ENCODE measurements at places on chromosomes 4 and X. TPM values are rescaled to one million over a fixed set of nuclear protein-coding genes. Genes with fewer than 3 reads are reported as not detected.

- no peaks in the 10 kb centered on the region for H3K36me3 ChIP-seq
- no peak overlapping the region for H3K4me3 ChIP-seq
- no peaks in the 10 kb centered on the region for H3K27me3 ChIP-seq
- H3K4me1 ChIP-seq: no peaks in the 10 kb centered on the region
Measured at GRCh38 chrX:12984603-12985319, 9.9 kb downstream of the TMSB4X start.

DNA sequence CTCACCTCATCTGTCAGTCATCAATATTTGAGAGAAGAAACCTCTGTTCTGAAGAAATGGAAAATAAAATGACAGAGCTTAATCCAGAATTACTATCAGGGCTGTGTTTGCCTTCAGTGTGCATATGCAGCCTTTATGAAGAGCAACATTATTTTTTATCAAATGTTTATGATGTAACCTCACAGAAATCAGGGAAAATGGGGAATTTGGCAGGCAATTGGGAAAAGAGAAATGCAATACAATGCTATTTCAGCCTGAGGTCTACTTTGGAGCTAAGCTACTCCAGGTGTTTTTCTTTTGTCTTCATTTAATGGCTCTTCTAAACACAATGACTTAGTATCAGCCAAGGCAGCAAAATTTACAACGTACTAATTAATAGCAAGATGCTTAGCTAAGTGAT is 241.1 kb upstream of the TET2 start:
- no peaks in the 10 kb centered on the region for H3K4me1 ChIP-seq
- no peaks in the 10 kb centered on the region for H3K27me3 ChIP-seq
- no peak overlapping the region for H3K27ac ChIP-seq
- no peaks in the 10 kb centered on the region for H3K36me3 ChIP-seq
- H3K4me3 ChIP-seq: no peak overlapping the region
- DNase-seq: no peak

GRCh38 chrX:155215443-155216178 is 649 bp upstream of the VBP1 start:
- peak overlapping the region; percentile 82 for H3K4me3 ChIP-seq
- peak overlapping the region; percentile 89 for H3K27ac ChIP-seq
- no peaks in the 10 kb centered on the region for H3K27me3 ChIP-seq
- peaks cover 4% of the 10 kb centered on the region for H3K36me3 ChIP-seq
- H3K4me1 ChIP-seq: no peaks in the 10 kb centered on the region
- DNase-seq: peak; percentile 3

GRCh38 chrX:11351375-11352295 is 58.4 kb downstream of the AMELX start:
- H3K27me3 ChIP-seq: peaks cover 3% of the 10 kb centered on the region
- H3K4me1 ChIP-seq: no peaks in the 10 kb centered on the region
- no peaks in the 10 kb centered on the region for H3K36me3 ChIP-seq
- no peak for DNase-seq
- H3K27ac ChIP-seq: no peak overlapping the region

GRCh38 chr4:139763672-139764071 is 98.1 kb downstream of the MGST2 start:
- H3K36me3 ChIP-seq: no peaks in the 10 kb centered on the region
- H3K4me3 ChIP-seq: no peak overlapping the region
- no peak overlapping the region for H3K27ac ChIP-seq
- no peaks in the 10 kb centered on the region for H3K27me3 ChIP-seq
- H3K4me1 ChIP-seq: peaks cover 26% of the 10 kb centered on the region
- DNase-seq: peak; percentile 20

DNA sequence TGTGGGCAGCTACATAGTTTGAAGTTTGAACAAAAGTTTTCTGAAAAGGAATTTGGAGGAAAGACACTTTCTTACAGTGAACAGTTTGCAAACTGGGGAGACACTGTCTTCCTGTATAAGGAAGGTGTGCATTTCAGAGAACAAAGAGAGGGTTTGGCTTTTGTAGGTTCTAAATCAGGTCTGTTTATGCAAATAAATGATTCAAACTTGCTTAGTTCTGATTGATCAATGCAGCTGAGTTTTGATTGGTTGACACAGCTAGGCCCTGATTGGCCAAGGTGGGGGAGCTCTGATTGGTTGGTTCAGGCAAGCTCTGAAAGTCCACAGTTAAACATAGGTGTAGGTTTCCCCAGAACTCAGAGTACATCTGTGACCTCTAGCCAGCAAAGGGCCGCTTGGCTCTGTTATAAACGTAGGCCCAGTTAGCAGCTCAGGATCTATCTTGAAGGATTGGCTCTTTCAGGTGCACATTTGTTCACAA is 63.0 kb upstream of the ENPP6 start:
- no peak overlapping the region for H3K4me3 ChIP-seq
- no peak for DNase-seq
- H3K36me3 ChIP-seq: no peaks in the 10 kb centered on the region

- DNase-seq: no peak
- H3K36me3 ChIP-seq: no peaks in the 10 kb centered on the region
- no peak overlapping the region for H3K4me3 ChIP-seq
Measured at GRCh38 chr4:99436462-99436861, 1.3 kb upstream of the ADH7 start.

GRCh38 chr4:59387759-59388758 is 1812.1 kb upstream of the ADGRL3 start:
- no peaks in the 10 kb centered on the region for H3K36me3 ChIP-seq
- H3K4me3 ChIP-seq: no peak overlapping the region
- H3K27ac ChIP-seq: no peak overlapping the region
- H3K4me1 ChIP-seq: no peaks in the 10 kb centered on the region

GRCh38 chr4:70630162-70630561 is 1.6 kb downstream of the ENAM start:
- no peaks in the 10 kb centered on the region for H3K36me3 ChIP-seq
- DNase-seq: no peak
- no peak overlapping the region for H3K4me3 ChIP-seq
- H3K4me1 ChIP-seq: no peaks in the 10 kb centered on the region
- H3K27me3 ChIP-seq: no peaks in the 10 kb centered on the region

DNA sequence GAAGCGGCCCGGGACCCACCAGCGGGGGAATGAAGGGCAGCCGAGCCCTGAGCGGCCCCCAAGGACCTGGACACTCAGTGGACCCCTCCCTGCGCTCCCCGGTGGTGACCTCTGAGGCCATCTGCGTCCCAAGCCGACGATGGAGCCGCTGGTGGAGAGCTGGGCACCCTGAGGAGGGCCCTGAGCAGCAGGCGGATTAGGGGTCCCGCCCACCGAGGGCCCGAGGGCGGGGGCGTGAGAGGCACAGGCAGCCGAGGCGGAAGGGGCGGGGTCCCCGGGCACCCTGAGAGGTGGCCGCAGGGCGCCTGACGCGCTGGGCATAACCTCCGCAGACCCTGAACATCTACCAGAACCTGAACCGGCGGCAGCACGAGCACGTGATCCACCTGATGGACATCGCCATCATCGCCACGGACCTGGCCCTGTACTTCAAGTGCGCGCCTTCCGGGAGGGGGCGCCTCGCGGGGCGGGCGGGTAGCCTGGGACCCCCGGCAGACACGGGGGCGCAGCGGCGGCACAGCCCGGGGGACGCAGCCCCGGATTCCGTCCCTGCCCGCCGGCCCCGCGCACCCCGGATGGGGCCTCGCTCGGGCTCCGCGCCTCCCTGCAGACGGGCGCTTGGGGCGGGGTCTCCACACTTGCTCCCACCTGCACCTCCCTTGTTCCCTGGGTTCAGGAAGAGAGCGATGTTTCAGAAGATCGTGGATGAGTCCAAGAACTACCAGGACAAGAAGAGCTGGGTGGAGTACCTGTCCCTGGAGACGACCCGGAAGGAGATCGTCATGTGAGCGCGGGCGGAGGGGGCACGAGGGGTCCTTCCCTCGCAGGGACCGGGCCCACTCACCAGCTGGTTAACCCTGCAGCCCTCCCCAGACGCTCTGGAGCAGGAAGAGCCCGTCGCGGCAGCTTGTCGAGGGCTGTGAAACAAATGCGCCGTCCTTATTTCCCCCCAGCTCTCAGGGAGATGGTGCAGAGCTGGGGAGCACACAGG is 10.3 kb downstream of the ATP5ME start:
- no peaks in the 10 kb centered on the region for H3K27me3 ChIP-seq
- no peaks in the 10 kb centered on the region for H3K36me3 ChIP-seq
- DNase-seq: peak; percentile 87
- H3K27ac ChIP-seq: peak overlapping the region; percentile 79
- peak overlapping the region; percentile 77 for H3K4me3 ChIP-seq

DNA sequence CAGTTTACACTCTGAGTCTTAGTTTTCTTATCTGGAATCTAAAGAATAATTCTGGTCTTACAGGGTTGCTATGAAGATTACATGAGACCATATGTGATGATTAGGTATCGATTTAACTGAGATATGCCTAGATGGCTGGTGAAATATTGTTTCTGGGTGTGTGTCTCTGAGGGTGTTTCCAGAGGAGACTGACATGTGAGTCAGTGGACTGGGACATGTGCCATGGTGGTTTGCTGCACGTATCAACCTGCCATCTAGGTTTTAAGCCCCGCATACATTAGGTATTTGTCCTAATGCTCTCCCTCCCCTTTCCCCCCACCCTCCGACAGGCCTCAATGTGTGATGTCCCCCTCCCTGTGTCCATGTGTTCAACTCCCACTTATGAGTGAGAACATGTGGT is 186.0 kb upstream of the CXorf66 start:
- H3K27ac ChIP-seq: no peak overlapping the region
- no peak overlapping the region for H3K4me3 ChIP-seq

GRCh38 chr4:17323554-17324385 is 188.1 kb downstream of the QDPR start:
- peak overlapping the region; percentile 53 for H3K27ac ChIP-seq
- H3K36me3 ChIP-seq: no peaks in the 10 kb centered on the region
- peak; percentile 47 for DNase-seq
- H3K4me1 ChIP-seq: peaks cover 21% of the 10 kb centered on the region
- no peaks in the 10 kb centered on the region for H3K27me3 ChIP-seq

- H3K27me3 ChIP-seq: no peaks in the 10 kb centered on the region
- H3K36me3 ChIP-seq: no peaks in the 10 kb centered on the region
Measured at GRCh38 chrX:46328133-46328532, 217.1 kb downstream of the ZNF674 start.

DNA sequence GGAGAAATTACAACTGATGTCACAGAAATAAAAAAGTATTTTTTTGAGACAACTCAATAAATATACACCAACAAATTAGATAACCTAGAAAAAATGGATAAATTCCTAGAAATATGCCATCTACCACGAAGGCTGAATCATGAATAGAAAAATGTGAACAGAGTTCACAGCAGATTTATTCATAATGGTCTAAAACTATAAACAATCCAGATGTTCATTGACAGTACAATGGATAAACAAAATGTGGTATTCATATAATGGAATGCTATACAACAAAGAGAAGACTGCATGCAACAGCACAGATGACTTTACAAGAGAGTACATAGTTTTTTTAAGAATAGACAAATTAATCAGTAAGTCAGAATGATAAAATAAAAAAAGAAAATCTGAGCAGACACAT is 55.2 kb downstream of the CLOCK start:
- no peaks in the 10 kb centered on the region for H3K4me1 ChIP-seq
- H3K36me3 ChIP-seq: no peaks in the 10 kb centered on the region
- no peak for DNase-seq
- H3K4me3 ChIP-seq: no peak overlapping the region
- no peak overlapping the region for H3K27ac ChIP-seq

- DNase-seq: no peak
- no peak overlapping the region for H3K4me3 ChIP-seq
- H3K27ac ChIP-seq: no peak overlapping the region
- no peaks in the 10 kb centered on the region for H3K36me3 ChIP-seq
- H3K27me3 ChIP-seq: no peaks in the 10 kb centered on the region
Measured at GRCh38 chr4:25972984-25973745, 59.1 kb downstream of the SMIM20 start.

NWD2 gene
- total RNA-seq: not detected

HOPX gene
- not detected for total RNA-seq

KDR gene
- total RNA-seq: 0.47 TPM

MAGEA1 gene
- total RNA-seq: not detected

MTNR1A gene
- total RNA-seq: 1.2 TPM

OR13H1 gene
- total RNA-seq: not detected

HSFX3 gene
- total RNA-seq: not detected

KIAA0232 gene
- 30.2 TPM for total RNA-seq

HTR2C gene
- not detected for total RNA-seq

All from A673 (cell line).